Breast epithelium (tissue), 4 donors: ENCODE measurements at places on chromosomes 7 and 10.

DNA sequence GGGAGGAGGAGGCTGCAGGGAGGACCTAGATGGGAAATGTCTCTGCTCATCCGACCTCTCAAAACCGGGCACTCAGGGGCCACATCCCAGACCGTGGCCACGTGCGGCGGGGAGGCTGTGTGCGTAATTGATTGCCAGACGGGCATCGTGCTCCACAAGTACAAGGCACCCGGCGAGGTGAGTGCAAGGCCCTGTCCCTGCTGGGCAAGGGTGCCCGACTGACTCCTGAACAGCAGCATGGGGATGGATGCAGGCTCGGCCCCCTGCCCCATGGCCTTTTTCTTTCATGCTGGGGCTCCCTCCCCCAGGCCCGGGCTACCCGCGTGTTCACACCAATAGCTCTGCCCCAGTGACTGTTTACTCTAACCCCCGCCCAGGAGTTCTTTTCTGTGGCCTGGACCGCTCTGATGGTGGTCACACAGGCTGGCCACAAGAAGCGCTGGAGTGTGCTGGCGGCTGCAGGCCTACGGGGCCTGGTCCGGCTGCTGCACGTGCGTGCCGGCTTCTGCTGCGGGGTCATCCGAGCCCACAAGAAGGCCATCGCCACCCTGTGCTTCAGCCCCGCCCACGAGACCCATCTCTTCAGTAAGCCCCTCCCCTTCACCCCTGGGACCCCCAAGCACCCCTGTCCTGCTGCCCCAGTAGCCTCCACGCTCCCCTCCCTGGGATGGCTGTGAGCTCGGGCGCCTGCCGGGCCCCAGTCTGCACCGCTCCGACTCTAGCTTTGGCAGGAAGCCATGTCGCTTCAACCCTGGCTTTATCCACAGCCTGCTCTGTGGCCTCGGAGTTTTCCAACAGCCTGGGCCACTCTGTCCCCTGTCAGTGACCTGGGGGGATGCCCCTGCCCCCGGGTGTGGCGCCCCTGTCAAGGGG, 3.9 kb downstream of the LRWD1 start:
- H3K27me3 ChIP-seq, result no peaks in the 10 kb centered on the region
- no peaks in the 10 kb centered on the region for H3K4me1 ChIP-seq
- H3K27ac ChIP-seq, result no peak overlapping the region

DNA sequence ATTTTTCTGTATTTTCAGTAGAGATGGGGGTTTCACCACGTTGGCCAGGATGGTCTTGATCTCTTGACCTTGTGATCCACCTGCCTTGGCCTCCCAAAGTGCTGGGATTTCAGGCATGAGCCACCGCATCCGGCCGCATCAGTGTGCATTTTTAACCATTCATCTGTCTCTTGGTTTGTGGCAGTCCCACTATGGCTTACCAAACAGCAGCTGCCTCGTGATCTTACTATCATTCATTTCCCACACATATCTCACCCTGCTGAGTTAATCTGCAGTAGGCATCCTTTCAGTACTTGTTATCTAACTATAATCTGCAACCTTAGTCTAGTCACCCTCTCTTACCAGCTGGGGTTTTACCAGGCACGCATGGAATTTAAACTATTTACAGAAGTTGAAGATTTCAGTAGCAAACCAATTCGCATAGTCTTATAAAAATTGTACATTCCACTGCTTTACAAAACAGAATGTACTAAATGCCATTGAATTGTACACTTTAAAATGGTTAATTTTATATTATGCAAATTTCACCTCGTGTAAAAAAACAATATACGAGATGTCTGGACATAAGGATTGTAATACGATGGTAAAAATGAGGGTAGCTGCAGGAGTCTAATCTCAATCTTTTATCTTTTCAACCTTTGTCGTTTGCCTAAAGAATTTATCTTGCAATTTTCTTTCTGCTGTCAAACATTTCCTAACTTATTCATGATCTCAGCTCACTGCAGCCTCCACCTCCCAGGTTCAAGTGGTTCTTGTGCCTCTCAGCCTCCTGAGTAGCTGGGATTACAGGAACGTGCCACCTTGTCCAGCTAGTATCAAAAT, 4.6 kb upstream of the TBC1D12 start:
- H3K4me1 ChIP-seq, result no peaks in the 10 kb centered on the region
- no peak overlapping the region for H3K4me3 ChIP-seq
- DNase-seq, result no peak

DNA sequence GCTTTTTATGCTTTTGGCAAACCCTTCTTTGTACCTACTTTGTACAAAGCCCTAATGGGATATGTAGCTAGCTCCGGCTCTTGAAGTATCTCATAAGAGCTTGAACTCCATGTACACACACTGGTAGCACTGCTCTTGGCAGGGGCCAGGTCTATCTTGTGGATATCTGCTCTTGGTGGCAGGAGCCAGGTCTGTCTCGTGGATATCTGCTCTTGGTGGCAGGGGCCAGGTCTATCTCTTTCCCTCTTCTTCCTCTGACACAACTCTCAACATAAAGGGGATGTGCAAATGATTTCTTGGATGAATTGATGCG, 91.9 kb downstream of the WNT2 start:
- H3K4me3 ChIP-seq, result no peak overlapping the region
- no peaks in the 10 kb centered on the region for H3K4me1 ChIP-seq
- H3K27me3 ChIP-seq, result no peaks in the 10 kb centered on the region
- no peak for DNase-seq
- H3K36me3 ChIP-seq, result no peaks in the 10 kb centered on the region
- no peak overlapping the region for H3K27ac ChIP-seq

- no peak overlapping the region for H3K27ac ChIP-seq
- H3K4me3 ChIP-seq, result no peak overlapping the region
- H3K4me1 ChIP-seq, result no peaks in the 10 kb centered on the region
- H3K27me3 ChIP-seq, result no peaks in the 10 kb centered on the region
- peak; percentile 21 for DNase-seq
Observed at GRCh38 chr7:70480927-70481569, 650.9 kb upstream of the GALNT17 start.

DNA sequence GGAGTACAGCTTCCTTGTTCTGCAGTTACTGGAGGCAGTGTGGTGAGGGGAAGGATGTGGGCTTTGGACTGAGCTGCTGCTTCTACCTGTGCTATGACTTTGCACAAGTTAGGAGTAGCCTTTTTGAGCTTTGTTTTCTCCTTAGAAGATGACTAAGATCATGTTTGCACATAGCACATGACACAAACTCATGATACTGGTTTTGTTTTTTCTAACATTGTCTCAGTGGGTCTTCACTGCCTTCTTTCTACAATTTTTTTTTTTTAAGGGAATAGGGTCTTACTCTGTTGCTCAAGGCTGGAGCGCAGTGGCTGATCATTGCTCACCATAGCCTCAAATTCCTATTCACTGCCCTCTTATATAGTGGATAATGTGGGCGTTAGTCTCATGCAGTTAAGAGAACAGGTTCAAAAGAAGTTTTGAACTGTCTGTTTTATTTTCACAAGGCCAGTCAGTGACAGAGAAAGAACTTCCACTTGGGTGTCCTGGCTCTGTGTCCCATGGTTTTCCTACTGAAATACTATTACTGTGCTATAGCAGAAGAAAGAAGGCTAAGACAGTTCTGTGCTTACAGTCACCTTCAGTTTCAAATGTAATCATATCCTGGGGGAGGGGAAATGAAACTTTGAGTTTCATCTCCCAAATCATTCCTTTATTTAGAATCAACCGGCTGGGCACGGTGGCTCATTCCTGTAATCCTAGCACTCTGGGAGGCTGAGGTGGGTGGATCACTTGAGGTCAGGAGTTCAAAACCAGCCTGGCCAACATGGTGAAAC, 72.0 kb downstream of the KAT6B start:
- no peaks in the 10 kb centered on the region for H3K36me3 ChIP-seq
- H3K4me3 ChIP-seq, result no peak overlapping the region
- H3K27ac ChIP-seq, result no peak overlapping the region
- H3K27me3 ChIP-seq, result no peaks in the 10 kb centered on the region
- H3K4me1 ChIP-seq, result peaks cover 6% of the 10 kb centered on the region
- DNase-seq, result no peak

DNA sequence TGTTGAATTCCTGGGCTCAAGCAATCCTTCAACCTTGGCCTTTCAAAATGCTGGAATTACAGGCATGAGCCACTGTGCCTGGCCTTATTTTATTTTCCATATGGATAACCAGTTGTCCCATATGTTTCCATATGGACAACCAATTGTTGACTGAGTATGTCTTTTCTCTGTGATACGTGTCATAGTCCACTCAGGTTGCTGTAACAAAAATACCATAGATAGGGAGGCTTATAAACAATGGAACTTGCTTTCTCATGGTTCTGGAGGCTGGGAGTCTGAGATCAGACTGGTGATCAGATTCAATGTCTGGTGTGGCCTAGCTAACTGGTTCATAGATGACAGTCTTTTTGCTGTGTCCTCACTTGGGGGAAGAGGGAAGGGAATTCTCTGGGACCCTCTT, 19.4 kb downstream of the AHCYL2 start:
- no peak for DNase-seq

DNA sequence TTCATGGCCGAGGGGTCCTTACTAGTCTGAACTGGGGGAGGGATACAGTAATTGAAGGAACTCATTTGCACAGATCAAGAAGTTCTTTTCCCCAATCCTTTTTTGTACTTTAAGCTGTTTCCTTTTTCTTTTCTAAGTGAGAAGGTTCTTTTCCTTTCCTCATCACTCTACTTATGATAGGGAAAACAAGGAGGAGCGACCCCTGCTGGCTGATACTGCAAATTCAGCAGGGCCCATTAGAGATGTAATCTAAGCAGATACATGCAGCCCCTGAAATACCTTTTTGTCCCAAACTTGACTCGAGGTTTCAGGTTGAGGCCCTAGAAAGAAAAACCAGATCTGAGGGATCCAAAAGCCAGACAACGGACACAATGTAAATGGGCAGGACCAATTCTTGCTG, 305.5 kb downstream of the DNAJB9 start:
- H3K27me3 ChIP-seq, result no peaks in the 10 kb centered on the region
- no peak overlapping the region for H3K4me3 ChIP-seq
- H3K36me3 ChIP-seq, result no peaks in the 10 kb centered on the region
- H3K27ac ChIP-seq, result no peak overlapping the region
- DNase-seq, result no peak

GRCh38 chr10:131797626-131798025, 103.2 kb upstream of the PPP2R2D start:
- H3K4me1 ChIP-seq, result no peaks in the 10 kb centered on the region
- H3K27ac ChIP-seq, result no peak overlapping the region
- H3K4me3 ChIP-seq, result no peak overlapping the region
- H3K36me3 ChIP-seq, result no peaks in the 10 kb centered on the region
- DNase-seq, result no peak

DNA sequence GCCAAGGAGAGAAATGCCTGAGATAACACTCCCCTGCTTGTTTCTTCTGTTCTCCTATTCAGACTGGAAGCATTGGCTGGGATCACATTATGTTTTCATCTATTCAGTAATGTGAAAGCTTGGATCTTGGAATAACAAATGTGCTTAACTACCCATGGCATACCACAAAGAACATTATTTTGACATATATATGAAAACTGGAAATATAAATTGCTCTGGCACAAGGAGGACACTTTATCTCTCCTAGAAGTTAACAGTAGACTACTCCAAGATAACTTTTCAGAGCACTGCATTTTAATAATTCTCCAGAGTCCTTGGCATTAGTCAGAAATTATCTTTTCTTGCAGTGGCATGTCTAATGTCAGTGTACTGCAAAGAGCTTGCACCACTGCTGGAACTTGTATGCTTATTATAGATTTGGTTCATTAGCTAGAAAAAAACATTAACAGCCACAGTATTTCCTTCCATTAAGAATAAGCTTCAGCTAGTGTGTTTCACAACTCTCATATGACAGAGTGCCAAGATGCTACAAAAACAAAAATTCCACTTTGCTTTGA, 169.3 kb upstream of the LRRN3 start:
- H3K27me3 ChIP-seq, result no peaks in the 10 kb centered on the region
- H3K4me1 ChIP-seq, result no peaks in the 10 kb centered on the region
- no peaks in the 10 kb centered on the region for H3K36me3 ChIP-seq

GRCh38 chr7:131546583-131547141, 9.8 kb downstream of the PODXL start:
- no peak overlapping the region for H3K27ac ChIP-seq
- no peak overlapping the region for H3K4me3 ChIP-seq
- no peaks in the 10 kb centered on the region for H3K27me3 ChIP-seq

DNA sequence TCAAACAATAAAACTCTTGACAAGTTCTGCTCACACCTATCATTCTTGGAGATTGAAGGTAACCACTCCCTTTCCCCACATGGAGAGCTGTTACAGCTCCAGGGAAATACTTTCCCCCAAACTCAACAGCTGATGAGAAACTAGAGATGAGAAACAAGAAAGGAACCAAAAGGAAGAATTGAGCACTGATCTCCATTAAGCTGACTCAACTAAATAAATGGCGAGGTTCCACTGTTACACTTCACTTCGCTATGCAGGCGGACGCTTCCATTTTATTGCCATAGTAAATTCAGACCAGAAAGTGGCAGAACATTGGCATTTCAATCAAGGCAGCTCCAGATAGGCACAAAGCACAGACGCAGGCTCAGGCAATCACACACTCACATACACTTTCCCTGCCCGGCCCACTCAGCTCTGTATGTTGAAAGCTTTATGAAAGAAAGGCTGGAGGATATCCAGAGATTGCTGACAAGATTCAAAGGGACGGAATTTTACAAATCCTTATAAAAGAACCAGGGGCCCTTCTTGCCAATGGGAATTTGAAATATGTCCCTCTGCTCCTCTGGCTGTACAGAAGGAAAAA, 11.5 kb upstream of the YAE1 start:
- no peak overlapping the region for H3K4me3 ChIP-seq
- H3K27ac ChIP-seq, result no peak overlapping the region
- H3K27me3 ChIP-seq, result no peaks in the 10 kb centered on the region
- H3K36me3 ChIP-seq, result no peaks in the 10 kb centered on the region

- H3K27me3 ChIP-seq, result no peaks in the 10 kb centered on the region
- H3K4me3 ChIP-seq, result no peak overlapping the region
- H3K4me1 ChIP-seq, result no peaks in the 10 kb centered on the region
- H3K27ac ChIP-seq, result no peak overlapping the region
- no peak for DNase-seq
- H3K36me3 ChIP-seq, result no peaks in the 10 kb centered on the region
Observed at GRCh38 chr7:15068324-15068723, 165.8 kb upstream of the DGKB start.

DNA sequence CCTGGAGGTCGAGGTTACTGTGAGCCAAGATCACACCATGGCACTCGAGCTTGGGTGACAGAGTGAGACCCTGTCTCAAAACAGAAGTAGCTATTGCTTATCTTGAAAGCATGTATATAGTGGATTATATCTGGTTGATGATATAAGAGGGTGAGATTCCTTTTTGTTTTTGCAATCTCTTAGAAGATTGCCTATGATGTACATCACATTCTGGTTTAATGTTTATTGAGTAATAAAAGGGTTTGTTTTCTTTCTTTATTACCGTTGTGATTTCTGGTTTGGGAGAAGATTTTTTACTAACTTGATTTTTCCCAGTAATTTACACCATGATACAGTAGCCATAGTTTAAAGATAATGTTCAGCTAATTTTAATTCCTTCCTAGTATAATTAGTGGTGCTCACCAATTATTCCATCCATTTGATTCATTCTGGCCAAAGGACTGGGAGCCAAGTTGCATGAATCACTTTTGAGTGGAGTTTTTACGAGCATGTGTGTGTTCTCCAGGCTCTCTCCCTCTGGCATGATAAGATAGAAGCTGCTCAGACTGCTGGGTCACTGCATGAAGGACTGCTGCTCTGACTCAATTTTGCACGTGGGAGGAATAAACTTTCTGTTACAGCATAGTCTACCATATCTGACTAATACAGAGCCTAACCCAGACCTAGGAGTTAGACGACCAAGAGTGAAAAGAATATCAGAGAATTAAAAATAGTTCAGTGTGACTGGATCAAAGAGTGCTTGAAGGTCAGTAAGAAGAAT, 13.5 kb upstream of the TSPAN13 start:
- no peak overlapping the region for H3K4me3 ChIP-seq
- no peaks in the 10 kb centered on the region for H3K36me3 ChIP-seq
- H3K27me3 ChIP-seq, result no peaks in the 10 kb centered on the region
- no peaks in the 10 kb centered on the region for H3K4me1 ChIP-seq
- DNase-seq, result no peak
- no peak overlapping the region for H3K27ac ChIP-seq
